Right ventricle myocardium inferior (tissue), 1 donor: ENCODE measurements at places on chromosomes 7 and 10. TPM values are rescaled to one million over a fixed set of nuclear protein-coding genes. Genes with fewer than 3 reads are reported as not detected.

The NUTM2D gene
- 4.7 TPM for total RNA-seq

The DNAJC12 gene
- total RNA-seq = 7.1 TPM

The SYCE1 gene
- total RNA-seq = 0.35 TPM

The OR2A7 gene
- 0.22 TPM for total RNA-seq

The PDIA4 gene
- 48.7 TPM for total RNA-seq

The OPN4 gene
- total RNA-seq = 0.41 TPM

The WBP1L gene
- 25.9 TPM for total RNA-seq

The NPS gene
- not detected for total RNA-seq

The CCL24 gene
- total RNA-seq = not detected

The BTBD16 gene
- total RNA-seq = not detected

The SPDYE3 gene
- not detected for total RNA-seq

The MALRD1 gene
- 1.1 TPM for total RNA-seq

The FAS gene
- 4.7 TPM for total RNA-seq

The SFTPA1 gene
- 0.24 TPM for total RNA-seq

The CRTAC1 gene
- 1.5 TPM for total RNA-seq

The NCF1 gene
- 4.2 TPM for total RNA-seq

The TMEM273 gene
- 27.9 TPM for total RNA-seq

The SYT15B gene
- total RNA-seq = 0.62 TPM

The TCTN3 gene
- total RNA-seq = 9.7 TPM

The AKR1C8 gene
- not detected for total RNA-seq

The UTF1 gene
- not detected for total RNA-seq

The SHH gene
- not detected for total RNA-seq

The RAB18 gene
- total RNA-seq = 114 TPM
